ENCODE measurements at places on chromosomes 7 and 10.

DNA sequence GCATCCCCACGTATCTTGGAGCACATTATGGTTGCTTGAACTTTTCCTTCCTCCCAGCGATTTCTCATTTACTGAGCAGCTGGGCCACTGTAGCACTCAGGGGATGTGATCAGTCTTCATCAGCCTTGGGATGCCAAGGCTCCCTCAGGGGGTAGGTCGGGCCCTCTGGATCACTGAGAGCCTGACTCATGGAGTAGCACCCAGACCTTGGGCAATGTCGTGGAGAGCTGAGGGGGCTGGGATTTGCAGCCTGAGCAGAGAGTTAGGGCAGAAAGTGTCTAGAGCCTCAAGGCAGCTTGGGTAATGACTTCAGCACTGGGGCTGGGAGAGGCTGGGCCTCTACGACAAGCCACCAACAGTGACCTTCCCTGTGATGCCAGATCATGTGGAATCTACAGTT is 86.5 kb upstream of the CXCL12 start:
- peak; percentile 3 for DNase-seq

- peak; percentile 73 for DNase-seq
These were observed 32.5 kb upstream of the EPC1 start for GRCh38 chr10:32379318-32379949.

GRCh38 chr10:77506517-77507200 is 130.9 kb downstream of the KCNMA1 start:
- peak; percentile 54 for DNase-seq

- no peak for DNase-seq
These were observed 835.0 kb upstream of the COBL start for GRCh38 chr7:52151559-52151958.

- DNase-seq: no peak
These were observed 7.1 kb downstream of the CRYGN start for GRCh38 chr7:151432658-151433521.

DNA sequence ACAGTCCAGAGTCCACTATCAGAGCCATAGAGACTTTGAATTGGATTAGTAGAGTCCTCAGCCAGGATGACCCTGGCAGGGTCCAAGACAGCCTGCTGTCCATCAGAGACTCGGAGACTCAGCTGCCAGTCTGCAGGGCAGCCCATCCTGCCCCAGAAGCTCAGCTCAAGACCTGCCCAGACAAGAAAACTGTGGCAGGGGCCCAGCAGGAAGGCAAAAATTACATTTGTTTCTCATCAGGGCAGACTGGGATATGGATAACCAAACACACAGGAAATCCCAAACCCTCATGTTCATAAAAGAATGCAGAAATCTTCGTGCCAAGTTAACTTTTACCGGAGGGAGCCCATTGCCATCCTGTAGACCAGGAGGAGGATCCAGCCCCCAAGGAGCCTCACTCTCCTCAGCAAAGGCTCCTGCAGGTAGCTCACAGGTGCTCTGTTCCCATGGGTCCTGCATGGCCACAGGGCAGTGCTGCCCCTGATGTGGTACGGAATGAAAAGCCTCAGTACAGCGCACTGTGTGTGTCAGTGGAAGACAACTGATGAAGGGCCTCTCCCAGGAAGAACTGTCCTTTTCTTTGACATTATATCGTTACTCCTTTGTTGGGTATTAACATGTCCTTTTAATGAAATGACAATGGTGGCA is 222.2 kb downstream of the KCNMA1 start:
- no peak for DNase-seq

- DNase-seq: no peak
These were observed 62.1 kb downstream of the PTEN start for GRCh38 chr10:87925570-87925969.

DNA sequence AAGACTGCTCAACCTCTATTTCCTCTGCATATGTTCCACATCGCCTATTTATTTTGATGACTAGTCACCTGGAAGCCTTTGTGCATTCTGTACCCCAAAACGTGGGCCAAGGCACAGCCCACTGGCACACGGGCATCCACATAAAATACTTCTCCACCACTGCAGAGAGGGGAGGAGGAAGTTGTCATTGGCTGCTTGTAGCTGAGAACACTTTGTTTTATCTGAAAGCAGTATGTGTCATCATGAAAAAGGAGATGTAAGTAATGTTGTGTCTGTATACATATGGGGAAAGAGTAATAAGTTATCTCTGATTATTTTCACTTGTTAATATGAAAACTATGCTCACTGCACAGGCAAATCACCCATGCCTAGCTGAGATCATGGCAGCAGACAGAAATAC is 48.2 kb upstream of the AMPH start:
- DNase-seq: no peak

Measured in ELR (cell line).